Stimulated activated CD4-positive, alpha-beta T cell treated with anti-CD3 and anti-CD28 coated beads, Interleukin-4, amount 100 ng/mL, for 24 hours (primary cell): ENCODE measurements at places on chromosomes 13 and 19.

GRCh38 chr19:47313754-47314295 lies 4.2 kb downstream of the C5AR1 start:
- no peak for DNase-seq

- DNase-seq: no peak
These were observed 168.6 kb downstream of the LACC1 start for GRCh38 chr13:44048326-44048725.

DNA sequence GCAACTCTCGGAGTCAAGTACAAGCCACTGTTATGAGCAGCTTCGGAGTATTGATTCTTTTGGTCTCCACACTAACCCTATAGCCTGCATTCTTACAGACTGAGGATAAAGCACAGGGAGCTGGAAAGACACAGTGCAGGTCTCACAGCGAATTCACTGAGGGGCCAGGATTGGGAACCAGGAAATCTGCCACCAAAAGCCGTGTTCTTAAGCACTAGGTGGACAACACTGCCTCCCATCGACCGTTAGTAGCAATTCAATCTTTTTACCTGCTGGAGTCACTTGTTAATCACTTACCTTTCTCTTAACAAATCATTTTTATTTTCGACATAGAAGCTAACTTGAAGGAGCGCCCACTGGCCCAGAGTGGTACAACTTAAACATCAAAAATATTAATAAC lies 6.3 kb downstream of the PMIS2 start:
- DNase-seq: peak; percentile 28

GRCh38 chr13:50636007-50636704 lies 207.3 kb downstream of the DLEU7 start:
- no peak for DNase-seq

- DNase-seq: no peak
These were observed 1586.4 kb upstream of the SPRY2 start for GRCh38 chr13:81927347-81927746.

DNA sequence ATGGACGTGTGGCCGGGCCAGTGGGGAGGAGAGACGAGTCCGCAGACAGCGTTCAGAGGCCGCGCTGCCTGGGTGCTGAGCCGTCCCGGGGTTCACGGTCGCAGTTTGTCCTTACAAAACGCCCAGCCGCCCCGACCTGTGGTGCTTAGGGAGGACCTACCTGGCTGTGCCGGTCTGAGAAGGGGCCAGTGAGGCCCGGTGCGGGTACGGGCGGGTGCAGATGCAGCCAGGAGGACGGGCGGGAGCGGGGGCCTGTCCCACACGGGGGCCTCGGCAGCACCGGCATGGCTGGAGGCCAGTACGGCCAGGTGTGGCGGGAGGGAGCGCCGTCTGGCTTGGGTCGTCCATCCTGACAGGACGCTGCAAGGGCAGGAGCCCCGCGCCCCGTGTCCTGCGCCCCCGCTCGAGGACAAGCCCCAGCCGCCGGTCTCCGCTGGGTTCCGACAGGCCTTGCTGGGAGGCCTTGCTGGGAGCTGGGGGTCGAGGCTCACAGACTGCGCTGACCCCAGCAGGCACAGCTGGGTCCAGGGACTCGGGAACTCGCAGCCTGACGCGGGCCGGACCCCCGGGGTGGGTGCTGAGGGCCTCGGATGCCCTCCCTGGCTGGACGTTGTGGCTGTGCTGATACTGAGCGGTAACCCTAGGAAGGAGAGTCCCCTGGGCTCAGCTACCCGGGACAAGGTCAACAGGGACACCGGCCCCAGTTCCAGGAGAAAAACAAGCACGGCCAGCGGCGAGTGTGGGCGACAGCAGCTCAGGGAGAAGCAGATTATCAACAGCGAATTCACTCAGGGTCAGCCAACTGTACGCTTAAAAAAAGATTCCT lies 5.3 kb upstream of the PROZ start:
- DNase-seq: no peak

DNA sequence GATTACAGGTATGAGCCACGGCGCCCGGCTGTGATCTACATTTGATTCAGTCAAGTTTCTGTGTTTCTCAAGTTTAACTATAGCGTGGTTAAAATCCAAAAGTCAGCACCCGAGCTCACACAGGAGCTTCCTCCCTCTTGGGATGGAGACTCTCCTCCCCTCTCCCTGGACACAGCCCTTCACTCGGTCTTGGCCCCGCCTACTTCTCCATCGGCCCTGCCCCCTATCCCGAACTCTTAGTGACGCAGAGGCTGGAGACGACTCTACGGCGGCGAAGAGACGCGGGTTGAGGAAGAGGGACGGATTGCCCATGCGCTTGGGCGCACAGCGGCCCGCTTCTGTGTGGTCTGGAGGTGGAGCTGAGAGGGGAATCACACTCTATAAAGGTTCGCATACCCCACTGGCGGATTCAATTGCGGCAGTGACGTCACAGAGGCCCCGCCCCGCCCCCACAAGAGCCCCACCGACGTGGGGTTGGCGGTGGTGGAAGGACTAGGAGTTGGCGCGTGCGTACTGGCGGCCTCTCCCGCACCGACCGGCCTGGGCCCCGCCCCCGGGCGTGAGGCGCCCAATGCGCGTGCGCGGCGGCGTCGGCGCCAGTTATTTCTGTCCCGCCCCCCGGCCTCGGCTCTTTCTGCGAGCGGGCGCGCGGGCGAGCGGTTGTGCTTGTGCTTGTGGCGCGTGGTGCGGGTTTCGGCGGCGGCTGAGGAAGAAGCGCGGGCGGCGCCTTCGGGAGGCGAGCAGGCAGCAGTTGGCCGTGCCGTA lies at the start of gene TRIM28:
TRIM28 (plus strand) TSS at position 239 of the 765 bp plus-strand sequence. CDS start 694 bp downstream, outside the sequence.
- DNase-seq: peak; percentile 100

DNA sequence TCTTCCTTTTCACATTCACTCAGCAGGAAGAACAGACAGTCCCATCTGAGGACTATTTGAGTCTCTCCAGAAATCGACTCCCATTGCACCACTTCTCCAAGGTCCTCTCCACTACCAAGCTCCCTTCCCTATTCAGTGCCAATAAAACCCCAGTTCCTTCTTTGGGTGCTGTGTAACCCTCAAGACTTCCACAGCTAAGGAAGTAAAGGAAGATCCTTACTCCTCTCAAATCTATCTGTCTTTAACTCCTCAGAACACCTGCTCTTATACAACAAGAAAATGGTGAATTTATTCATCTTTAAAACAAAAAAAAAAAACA lies 29.2 kb upstream of the TM9SF2 start:
- DNase-seq: no peak

DNA sequence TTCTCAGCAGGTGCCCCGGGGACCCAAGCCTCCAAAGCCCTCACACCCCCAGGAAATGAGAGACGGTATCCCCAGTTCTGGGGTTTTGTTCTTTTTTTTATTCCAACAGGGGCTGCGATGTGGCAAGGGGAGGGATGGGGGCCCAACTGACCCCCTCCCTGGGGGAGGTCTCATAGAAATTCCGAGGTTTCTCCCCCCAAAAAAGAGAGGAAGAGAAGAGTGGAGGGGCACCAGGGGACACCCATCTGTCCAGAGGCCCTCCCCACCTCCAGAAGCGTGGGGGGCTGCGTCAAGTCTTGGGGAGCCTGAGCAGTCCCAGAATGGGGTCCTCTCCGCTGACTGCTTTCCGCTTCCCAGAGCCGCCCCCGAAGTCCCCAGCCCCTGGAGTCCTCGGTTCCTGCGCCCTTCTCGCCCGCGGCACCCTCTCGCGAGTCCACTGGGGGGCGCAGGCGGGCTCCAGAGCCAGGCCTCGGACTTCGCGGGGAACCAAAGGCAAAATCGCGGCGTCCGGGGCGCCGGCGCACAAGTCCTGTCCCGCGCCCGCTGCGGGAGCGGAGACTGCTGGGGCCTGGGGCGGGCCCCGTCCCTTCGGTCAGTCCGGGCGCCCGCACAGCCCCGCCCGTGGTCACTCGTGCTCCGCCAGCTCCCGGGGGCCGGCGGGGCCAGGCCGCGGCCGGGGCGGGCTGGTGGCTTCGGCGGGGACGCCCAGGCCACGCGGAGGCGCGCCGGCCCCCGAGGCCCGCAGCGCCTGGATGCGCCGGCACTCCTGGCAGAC lies 4.4 kb upstream of the ATP1A3 start:
- peak; percentile 25 for DNase-seq

- DNase-seq: peak; percentile 80
These were observed 5.1 kb downstream of the GRIN2D start for GRCh38 chr19:48398375-48399235.

- DNase-seq: no peak
These were observed 51.9 kb downstream of the SLAIN1 start for GRCh38 chr13:77749344-77749880.

GRCh38 chr13:25391932-25392331 lies 20.2 kb downstream of the ATP8A2 start:
- no peak for DNase-seq

DNA sequence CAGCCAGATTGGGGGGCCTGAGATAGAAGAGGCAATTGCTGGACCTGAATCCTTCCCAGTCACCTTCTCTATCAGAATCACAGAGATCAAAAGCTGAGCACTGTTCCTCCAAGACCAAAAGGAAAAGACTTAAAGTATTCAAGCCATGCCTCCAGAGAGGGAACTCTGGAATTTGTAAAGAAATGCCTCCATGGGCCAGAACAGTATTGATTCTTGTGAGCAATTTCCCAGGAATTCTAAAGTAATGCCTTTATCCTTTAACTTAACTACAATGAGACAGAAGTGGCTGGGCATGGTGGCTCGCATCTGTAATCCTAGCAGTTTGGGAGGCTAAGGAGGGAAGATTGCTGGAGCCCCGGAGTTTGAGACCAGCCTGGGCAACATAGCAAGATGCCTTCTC lies 148.8 kb downstream of the FLT1 start:
- no peak for DNase-seq

DNA sequence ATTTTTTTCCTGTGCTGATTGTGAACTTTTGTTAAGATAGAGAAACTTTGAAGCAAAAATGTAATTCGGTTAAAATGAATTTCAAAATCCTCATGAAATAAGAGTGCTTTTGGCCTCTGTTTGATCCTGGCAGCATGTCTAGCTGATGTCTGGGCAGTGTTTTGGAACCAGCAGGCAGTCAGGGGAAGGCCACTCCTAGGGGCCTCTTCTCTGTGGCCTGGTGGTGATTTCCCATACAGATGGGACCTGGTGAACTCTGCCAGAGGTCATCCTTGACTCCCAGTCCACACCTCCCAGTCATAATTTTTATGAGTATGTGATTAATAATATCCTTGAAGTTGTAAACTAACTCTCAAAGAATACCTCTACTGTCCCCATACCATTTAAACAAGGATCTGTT lies 226.6 kb downstream of the PCCA start:
- no peak for DNase-seq

GRCh38 chr13:99276706-99277105 lies 18.5 kb upstream of the GPR18 start:
- no peak for DNase-seq

DNA sequence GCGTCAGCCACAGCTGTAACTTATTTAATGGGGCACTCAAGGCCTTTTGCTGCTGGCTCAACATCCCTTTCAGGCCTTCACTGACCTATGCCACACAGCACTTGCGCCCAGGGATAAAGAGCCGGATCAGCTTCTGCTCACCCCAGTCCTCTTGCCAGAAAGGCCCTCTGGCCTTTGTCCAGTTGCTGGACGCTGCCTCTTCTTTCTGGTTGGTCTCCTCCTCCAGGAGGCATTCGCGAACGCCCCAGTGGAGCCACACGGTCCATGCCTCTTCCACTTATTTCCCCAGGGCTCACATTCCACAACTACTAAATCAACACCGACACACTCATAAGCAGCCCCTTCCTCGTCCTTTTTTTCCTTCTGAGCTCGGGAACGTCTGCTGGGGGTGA lies 3.7 kb upstream of the ZNF329 start:
- DNase-seq: no peak

GRCh38 chr19:35601971-35602370 lies 10.6 kb upstream of the HAUS5 start:
- DNase-seq: no peak

DNA sequence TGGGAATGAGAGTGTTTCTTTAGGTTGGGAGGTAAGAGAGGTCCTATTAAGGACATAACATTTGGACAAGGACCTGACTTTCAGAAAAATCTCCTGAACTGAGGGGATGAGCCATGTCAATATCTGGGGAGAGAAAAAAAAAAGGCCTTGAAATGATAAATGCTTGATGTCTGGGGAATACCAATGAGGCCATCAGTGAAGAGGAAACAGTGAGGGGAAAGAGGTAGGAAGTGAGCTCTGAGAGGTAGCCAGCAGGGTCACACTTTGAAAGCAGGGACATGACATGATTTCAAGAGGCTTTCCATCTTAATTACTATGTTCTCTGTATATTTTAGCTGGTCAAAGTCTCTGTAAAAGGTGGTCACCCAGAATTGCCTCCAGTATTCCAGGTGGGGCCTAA lies 9.9 kb upstream of the UBE2L5 start:
- DNase-seq: no peak

GRCh38 chr19:44530777-44531176 lies 1.3 kb upstream of the CEACAM20 start:
- DNase-seq: no peak

DNA sequence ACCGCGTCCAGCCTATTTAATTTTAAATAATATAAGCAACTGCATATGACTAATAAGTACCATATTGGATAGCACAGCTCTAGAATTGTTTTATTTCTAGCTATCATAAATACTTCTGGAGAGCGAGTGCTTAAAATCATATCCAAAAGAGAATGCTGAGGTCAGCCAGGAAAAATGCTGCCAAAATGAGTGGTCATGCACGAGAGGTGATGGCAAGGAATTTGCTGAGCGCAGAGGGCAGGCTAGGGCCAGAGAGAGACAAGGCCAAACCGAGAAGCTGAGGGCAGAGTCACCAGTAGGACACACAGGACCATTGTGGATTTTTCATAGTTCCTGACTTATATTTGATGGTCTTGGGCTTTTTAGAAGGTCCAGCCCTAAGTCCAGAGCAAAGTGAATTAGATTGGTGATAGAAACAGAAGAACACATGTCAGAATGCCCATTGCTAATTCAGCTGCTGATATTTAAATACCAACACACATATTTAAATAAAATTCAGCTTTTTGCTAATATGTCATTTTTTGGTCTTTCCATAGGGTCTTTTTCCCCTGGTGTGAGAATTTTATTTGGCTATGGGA lies 33.6 kb upstream of the UBL3 start:
- no peak for DNase-seq

GRCh38 chr13:99322297-99323103 lies 15.3 kb upstream of the GPR183 start:
- DNase-seq: peak; percentile 50

DNA sequence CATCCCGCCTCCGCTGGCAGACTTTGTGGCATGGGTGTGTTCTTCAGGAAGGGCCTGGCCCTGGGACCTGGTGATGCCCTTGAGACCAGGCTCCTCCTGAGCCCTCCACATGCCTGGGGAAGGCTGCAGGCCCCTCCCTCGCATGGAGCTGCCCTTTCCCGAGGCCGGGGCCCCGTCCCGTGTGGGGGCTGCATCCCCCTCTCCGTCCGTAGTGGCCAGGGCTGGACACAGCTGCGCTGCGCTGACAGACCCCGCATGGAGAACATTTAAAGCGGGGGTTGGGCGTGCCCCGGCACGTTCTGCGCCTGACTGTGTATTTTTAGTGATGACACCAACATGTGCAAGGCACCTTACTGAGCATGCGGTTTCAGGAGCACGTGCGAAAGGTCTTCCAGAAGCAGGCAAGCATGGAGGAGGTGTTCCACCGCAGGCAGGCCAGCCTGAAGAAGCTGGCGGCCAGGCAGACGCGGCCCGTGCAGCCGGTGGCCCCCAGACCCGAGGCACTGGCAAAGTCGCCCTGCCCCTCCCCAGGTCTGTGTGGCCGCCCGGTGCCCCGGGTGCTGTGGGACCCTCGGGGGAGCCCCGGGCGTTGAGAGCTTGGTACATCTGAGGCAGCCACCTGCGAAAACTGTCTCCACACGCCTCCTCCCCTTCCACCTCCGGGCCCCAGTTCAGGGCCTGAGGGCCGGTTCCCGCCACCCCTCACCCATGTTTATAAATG lies 28.8 kb upstream of the F7 start:
- no peak for DNase-seq
